ENCODE measurements at places on chromosomes 5 and 9.

GRCh38 chr5:3226196-3226920 lies 369.3 kb upstream of the IRX1 start:
- DNase-seq: no peak

- DNase-seq: no peak
Measured at GRCh38 chr9:4905135-4905490, 80.0 kb upstream of the JAK2 start.

- DNase-seq: no peak
Measured at GRCh38 chr5:117327511-117327910, 752.9 kb upstream of the SEMA6A start.

- DNase-seq: no peak
Measured at GRCh38 chr9:14428781-14429230, 114.9 kb upstream of the NFIB start.

GRCh38 chr5:145246961-145247744 lies 588.0 kb downstream of the PRELID2 start:
- no peak for DNase-seq

DNA sequence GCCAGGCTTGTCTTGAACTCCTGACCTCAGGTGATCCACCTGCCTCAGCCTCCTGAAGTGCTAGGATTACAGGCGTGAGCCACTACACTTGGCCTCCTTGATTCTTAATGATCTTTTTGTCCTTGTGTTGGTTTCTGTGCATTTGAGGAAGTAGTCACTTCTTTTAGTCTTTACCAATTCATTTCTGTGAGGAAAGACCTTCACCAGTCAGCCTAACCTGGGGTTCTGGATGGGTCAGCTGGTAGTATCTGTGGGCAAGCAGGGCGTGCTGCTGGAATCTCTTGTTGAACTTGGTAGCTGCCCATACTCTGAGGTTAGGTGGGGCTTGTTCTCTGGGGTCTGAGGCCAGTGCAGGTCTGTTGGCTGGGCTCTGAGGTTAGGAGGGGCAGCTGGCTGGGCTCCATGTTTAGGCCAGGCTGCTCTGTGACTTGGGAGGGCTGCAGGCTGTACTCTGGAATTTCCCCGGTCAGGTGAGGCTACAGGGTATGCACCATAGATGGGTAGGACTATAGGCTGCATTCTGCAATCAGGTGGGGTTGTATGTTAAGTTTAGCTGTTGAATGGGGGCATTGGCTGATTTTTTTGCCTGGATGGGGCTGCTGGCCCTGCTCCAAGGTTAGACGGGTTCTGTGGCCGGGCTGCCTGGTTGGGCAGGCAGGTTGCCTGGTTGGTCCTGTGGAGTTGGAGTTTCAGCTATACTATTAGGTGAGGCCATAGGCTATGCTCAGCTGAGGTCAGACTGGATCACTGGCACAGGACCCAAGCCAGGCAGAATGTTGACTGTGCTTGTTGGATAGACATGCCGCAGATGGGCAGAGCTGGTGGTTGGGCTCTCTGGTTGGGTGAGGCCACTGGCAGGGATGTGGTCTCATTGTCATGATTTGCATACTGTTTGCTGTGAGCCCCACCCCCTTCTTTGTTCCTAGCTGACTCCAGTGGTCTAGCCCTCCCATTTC lies 19.2 kb downstream of the UBAP1 start:
- DNase-seq: no peak

DNA sequence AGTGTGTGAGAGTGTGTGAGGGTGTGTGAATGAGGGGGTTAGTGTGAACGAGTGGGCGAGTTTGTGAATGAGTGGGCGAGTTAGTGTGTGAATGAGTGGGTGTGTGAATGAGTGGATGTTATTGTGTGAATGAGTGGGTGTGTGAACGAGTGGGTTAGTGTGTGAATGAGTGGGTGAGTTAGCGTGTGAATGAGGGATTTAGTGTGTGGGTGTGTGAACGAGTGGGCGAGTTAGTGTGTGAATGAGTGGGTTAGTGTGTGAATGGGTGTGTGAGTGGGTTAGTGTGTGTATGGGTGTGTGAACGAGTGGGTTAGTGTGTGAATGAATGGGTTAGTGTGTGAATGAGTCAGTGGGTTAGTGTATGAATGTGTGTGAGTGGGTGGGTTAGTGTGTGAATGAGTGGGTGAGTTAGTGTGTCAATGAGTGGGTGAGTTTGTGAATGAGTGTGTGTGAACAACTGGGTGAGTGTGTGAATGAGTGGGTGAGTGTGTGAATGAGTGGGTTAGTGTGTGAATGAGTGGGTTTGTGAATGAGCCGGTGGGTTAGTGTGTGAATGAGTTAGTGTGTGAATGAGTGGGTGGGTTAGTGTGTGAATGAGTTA lies 37.5 kb downstream of the NKD2 start:
- no peak for DNase-seq

GRCh38 chr9:3863686-3864085 lies 337.9 kb upstream of the RFX3 start:
- no peak for DNase-seq

GRCh38 chr9:91766315-91767069 lies 183.5 kb downstream of the ROR2 start:
- no peak for DNase-seq

Measured in activated gamma-delta T cell treated with anti-CD3 and anti-CD28 coated beads, Interleukin-2, amount 50 U/mL, for 16 hours (primary cell).